ENCODE measurements at places on chromosomes 2 and 18.
A peak's percentile ranks its signal among the peaks of the same experiment; 100 is the strongest.

DNA sequence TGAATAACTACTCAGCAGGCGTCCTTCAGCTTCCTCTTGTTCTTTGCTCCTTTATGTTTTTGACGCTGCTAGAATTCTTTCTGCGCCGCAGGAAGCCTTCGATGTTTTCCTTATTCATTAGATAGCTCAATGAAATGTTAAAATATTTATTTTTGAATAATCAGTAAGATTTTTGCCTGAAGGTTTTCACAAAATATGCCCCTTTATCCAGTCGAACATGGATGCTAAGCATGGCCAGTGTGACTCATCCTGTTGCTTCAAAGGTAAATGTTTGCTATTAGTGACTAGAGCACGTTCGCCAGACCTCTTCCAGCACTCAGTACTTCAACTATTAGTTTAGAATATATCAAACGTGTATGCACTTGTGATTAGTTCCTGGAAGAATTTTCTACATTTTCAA, 7.6 kb upstream of the MEIS1 start:
- no peak for DNase-seq

- DNase-seq: no peak
Observed at GRCh38 chr2:55314985-55315384, 46.0 kb upstream of the MTIF2 start.

- no peak for DNase-seq
Observed at GRCh38 chr2:229270551-229271410, at the start of gene PID1. Gene PID1 (minus strand): TSS chr2:229271287. CDS start chr2:229271043, 244 bp downstream.

GRCh38 chr2:190636361-190636760, 12.5 kb upstream of the NAB1 start:
- no peak for DNase-seq

- no peak for DNase-seq
Observed at GRCh38 chr18:58538604-58539386, 90.1 kb downstream of the ALPK2 start.

DNA sequence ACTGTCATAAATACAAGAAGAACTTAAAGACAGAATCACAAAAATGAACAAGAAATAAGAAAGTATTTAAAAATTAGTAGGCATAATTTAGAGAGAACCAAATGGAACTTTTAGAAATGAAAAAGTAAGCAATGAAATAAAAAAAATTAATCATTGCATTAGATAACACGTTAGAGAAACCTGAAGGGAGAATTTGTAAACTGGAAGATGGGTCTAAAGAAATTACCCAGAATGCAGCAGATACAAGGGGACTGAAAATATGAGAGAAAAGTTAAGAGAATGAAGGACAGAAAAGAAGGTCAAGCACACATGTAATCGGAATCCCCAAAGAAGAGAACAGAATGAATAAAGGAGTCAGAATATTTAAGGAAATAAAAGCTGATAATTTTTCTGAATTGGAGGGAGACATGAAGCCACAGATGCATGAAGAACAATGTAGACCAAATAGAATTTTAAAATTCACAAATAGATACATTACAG, 21.5 kb downstream of the TCF4 start:
- no peak for DNase-seq

- no peak for DNase-seq
Observed at GRCh38 chr2:75153221-75153620, 46.1 kb downstream of the TACR1 start.

DNA sequence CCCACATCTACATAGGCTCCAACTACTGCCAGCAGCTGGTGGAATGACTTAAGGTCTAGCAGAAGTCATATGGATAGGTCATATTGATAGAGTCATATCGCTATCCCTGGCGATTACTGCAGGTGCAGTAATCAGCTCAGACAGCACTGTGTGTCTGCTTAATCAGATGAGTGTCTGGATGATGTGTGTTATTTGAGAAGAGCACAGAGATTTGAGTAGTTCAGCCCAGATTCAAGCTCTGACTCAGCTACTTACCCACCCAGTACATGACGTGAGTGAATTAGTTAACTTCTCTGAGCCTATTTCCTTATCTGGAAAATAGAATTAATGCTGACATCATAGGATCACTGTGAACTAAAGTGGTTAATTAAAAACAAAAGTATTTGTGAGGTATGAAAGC, 78.9 kb downstream of the EHD3 start:
- DNase-seq: no peak

DNA sequence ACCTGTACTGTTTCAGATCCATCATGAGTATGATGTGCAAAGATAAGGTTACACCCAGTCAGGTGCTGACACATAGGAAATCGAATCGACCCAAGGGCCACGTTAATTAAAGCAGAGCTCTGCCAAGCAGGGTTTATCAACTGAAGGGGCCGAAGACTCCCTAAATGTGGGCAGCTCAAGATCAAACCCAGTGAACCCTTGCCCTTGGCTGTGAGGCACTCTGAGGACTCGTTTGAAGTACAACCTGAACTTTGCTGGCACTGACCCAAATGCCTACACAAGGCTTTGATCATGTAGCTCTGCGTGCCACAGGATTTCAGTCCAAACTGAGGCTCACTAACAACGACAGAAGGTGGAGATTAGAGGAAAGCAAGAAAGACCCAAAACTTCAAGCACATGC, 352.1 kb downstream of the MTX2 start:
- DNase-seq: no peak

DNA sequence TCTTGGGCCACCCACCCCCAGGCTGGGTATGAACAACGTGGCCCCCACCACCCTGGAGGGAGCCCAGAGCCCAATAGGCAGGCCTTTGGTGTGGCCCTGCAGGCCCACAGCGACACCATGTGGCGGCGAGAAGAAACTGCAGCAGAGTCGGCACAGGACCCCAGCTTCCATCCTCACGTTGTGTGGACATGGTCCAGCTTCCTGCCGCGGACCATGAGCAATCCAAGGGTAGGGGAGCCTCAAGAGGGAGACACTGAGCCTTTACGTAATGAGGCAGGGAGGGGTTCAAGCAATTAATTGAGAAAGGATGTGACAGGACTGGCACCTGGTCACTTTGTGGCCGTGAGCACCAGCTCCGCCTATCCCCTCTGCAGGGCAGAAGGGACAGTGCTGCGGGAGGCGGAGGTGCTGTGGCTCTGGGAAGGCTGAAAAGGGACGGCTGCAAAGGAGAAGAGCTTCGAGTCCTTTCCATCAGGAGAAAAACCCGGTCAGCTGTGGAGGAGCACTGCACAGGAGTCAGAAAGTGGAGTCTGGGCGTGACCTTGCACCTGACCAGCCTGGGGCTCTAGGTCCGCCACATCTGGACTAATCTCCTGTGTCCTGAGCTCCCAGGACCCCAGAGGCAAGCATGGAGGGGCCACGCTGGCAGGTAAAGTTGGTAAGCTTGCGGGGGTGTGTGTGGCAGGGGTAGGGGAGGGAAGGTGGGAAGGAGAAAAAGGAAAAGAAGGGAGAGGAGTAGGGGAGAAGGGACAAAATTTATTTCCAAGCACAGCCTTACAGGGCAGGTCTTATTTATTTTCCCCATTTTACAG, 44.9 kb downstream of the TMEM37 start:
- peak; percentile 5 for DNase-seq

DNA sequence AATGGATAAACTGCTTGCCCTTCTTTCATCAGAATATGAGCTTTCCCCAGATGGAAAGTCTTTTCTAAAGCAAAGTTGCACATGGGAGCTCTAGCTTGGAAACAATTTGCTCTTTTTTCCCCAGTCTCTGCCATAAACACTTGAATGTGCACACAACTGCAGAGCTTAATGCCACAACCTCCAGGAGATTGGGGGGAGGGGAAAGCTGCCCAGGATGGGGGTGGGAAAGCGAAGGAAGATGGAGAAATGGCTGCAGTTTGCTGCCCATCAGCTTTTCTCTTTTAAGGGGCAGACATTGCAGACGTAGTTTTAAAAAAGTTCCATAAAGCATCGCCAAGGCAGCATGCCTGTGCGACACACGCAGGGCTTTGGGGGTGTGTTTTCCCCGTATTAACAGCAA, 1.5 kb downstream of the ACKR3 start:
- DNase-seq: no peak

GRCh38 chr2:176865336-176865735, 347.3 kb upstream of the HNRNPA3 start:
- DNase-seq: no peak

GRCh38 chr2:31707992-31708391, 127.3 kb upstream of the SRD5A2 start:
- DNase-seq: no peak
